Left lung (tissue), 14 donors: ENCODE measurements at places on chromosomes 16 and 17. TPM values are rescaled to one million over a fixed set of nuclear protein-coding genes. Genes with fewer than 3 reads are reported as not detected.

TBC1D3K gene
- not detected for polyA plus RNA-seq

DNA sequence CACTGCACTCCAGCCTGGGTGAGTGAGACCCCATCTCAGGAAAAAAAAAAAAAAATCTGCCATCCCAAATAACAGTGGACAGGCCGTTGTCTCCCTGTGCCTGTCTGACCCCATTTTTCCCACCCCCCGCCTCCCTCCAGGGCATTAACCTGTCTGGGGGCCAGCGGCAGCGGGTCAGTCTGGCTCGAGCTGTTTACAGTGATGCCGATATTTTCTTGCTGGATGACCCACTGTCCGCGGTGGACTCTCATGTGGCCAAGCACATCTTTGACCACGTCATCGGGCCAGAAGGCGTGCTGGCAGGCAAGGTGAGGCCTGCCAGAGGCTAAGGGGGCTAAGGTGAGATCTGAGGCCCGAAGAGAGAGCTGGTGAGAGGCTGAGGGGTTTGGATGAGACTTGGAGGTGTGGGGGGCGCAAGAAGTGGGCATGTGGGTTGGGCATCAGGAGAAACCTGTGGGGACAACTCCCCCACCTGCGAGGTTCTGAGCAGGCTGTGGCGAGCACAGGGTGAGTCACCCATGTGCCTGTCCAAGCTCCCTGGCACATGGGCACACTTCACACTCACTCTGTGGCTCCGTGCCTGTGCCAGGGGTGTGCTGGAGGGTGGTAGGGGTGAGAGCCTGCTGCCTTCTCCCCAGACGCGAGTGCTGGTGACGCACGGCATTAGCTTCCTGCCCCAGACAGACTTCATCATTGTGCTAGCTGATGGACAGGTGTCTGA lies 34.7 kb downstream of the ANKRD40 start:
- DNase-seq = no peak

HS3ST2 gene
- 0.08 TPM for polyA plus RNA-seq

CDYL2 gene
- 5.0 TPM for polyA plus RNA-seq

GRCh38 chr16:85751698-85752501 lies 1.0 kb upstream of the C16orf74 start:
- no peak for DNase-seq

GRCh38 chr17:9170853-9171252 lies 149.5 kb downstream of the NTN1 start:
- DNase-seq = no peak

DNA sequence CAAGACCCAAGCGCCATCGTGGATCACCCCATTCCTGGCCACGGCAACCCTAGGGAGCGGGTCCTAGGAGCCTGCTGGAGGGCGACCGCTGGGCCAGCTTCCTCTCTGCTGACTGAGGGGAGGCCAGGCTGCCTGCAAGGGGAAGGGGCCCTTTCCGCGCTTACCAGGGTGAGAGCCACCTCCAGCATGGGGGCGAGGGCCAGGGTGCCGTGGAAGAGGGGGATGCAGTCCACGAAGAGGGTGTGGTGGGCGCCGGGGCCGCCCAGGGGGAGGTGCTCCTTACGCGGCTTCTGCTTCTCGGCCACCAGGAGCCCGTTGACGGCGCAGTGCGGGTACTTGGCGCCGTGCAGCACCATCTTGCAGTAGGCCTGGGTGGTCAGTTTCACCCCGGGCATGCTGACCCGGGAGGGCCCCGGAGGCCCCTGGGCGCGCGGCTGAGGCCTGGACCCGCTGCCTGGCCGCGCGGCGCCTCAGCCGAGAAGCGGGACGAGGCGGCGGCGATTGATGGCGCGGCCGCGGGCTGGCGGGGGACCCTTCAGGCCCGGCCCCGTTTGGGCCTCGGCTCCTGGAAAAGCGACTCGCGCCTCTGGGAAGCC lies 345 bp downstream of the EMC8 start:
- peak; percentile 40 for DNase-seq

GRCh38 chr17:66025551-66025950 lies 166.4 kb downstream of the CEP112 start:
- no peak for DNase-seq

GRCh38 chr17:34899643-34900291 lies 61.5 kb downstream of the CCT6B start:
- no peak for DNase-seq

GRCh38 chr17:82647593-82648164 lies 565 bp downstream of the WDR45B start:
- no peak for DNase-seq

IFI35 gene
- 17.6 TPM for polyA plus RNA-seq

DNA sequence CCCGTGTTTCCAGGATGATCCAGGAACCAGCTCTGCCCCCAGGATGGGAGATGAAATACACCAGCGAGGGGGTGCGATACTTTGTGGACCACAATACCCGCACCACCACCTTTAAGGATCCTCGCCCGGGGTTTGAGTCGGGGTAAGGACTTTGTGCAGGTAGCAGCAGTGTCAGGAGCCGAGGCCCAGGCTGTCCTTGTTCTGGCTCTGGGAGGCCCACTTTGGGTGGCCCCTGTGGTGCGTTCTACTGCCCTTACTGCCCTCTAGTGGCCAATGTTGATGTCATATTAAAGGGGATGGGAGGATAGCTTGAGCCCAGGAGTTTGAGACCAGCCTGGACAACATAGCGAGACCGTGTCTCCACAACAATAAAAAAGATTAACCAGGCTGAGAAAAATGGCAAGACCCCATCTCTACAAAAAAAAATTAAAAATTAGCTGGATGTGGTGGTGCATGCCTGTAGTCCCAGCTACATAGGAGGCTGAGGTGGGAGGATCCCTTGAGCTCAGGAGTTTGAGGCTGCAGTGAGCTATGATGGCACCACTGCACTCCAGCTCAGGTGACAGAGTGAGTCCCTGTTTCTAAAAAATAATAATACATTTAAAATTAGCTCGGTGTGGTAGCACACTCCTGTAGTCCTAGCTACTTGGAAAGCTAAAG lies 20.9 kb upstream of the CLEC18A start:
- no peak for DNase-seq

KCNG4 gene
- 0.03 TPM for polyA plus RNA-seq

CFAP97D1 gene
- 0.06 TPM for polyA plus RNA-seq

GRCh38 chr17:48215583-48216139 lies 108.1 kb downstream of the SNX11 start:
- DNase-seq = no peak

APOH gene
- polyA plus RNA-seq = 3.0 TPM

DNA sequence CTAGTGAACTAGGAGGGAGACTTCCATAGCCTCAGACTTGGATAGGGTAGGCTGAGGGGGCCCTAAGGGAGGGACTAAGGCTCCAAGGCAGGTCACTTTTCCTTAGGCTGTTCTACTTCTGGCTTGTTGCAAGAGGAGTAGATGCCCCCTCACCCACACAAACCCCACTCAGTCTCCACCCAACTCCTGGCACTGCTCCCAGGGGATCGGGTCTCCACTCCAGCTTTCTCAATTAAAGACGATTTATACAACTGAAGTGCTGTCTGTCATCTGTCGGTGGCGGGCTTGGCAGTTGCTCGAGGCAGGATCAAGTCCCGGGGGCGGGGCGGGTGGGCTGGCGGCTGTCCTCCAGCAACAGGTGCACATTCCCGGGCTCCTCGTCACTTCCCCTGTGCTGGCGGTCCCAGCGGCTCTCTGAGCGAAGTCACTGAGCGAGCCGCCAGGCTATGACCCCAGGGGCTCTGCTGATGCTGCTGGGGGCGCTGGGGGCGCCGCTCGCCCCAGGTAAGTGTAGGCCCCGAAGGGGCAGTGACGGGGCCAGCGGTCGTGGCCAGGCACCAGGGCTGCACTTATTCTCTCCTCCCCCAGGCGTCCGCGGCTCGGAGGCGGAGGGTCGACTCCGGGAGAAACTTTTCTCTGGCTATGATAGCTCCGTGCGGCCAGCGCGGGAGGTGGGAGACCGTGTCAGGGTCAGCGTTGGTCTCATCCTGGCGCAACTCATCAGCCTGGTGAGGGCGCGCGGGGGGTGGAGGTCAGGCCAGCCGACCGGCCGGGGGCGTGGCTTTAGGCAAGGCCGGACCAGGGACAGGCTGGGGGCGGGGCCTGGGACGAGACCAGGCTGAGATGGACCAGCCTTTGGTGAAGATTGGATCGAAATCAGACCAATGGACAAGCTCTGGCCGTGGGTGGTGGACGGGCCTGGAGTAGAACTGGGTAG lies at the start of gene CHRNB1:
Gene CHRNB1, plus strand, starts transcription at position 380 of the 937 bp plus-strand sequence. Its CDS starts 67 bp downstream, at position 447.
- DNase-seq = no peak

GRCh38 chr17:2283302-2283701 lies 20.3 kb downstream of the SMG6 start:
- no peak for DNase-seq

GRCh38 chr17:61464843-61465180 lies 12.6 kb downstream of the TBX4 start:
- DNase-seq = no peak

WFIKKN1 gene
- 0.30 TPM for polyA plus RNA-seq

GRCh38 chr17:77449908-77450741 lies 309.4 kb downstream of the SEC14L1 start:
- DNase-seq = no peak

TBC1D3E gene
- not detected for polyA plus RNA-seq

GRCh38 chr16:26593700-26594099 lies 473.0 kb upstream of the C16orf82 start:
- no peak for DNase-seq

DNA sequence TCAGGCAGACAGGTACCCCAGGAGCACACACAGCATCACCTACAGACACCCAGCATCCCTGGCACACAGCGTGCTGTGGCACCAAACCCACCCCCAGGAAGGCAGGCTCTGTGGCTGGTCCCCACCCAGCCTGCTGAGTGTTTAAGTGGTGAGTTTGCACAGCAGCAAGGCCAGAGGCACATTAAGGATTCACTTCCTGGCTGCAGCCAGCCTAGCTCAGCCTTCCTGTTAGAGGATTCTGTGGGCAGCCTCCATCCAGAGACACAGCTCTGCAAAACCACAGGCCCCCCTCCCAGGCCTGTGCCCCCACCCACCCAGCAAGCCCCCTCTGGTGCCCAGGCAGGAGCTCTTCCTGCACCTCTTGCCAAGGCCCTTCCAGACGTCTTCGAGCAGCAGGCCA lies 36.1 kb upstream of the PHB1 start:
- no peak for DNase-seq

DNA sequence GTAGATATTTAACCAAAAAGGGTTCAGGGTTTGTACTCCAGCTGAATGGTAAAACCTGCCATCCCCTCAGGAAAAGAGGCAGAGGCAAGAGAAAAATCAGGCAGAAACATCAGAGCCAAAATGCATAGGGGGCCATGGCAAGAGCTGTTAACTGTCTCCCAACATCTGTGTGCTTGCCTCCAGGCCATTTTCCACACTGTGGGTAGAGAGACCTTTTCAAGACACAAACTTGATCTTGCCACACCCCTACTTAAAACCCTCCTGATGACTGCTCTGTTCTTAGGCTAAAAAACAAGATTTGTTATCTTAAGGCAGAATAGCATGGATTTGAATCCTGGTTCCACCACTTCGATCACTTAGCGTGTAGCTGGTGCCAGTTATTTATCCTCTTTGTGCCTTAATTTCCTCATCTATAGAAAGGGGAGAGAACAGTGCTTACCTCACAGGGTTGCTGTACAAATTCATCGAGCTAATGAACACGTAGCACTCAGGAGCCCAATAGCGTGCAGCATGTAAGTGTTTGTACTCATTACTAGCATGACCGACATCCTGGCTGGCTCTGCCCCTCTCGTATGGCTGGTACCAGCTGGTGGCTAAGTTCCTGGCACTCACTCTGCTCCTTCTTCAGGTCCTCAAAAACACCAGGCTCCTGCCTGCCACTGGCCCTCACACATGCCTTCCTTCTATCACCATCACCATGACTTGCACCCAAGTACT lies 25.8 kb downstream of the STAT3 start:
- peak; percentile 58 for DNase-seq
